Stimulated activated CD4-positive, alpha-beta T cell treated with anti-CD3 and anti-CD28 coated beads, Interleukin-12 subunit alpha, Interleukin-12 subunit beta, amount 100 ng/mL, for 48 hours (primary cell): ENCODE measurements at places on chromosomes 2 and 18.

- no peak for DNase-seq
Measured at GRCh38 chr2:240168041-240168440, 27.6 kb upstream of the OTOS start.

- no peak for DNase-seq
Measured at GRCh38 chr18:35155398-35156117, 85.3 kb upstream of the ZNF397 start.

DNA sequence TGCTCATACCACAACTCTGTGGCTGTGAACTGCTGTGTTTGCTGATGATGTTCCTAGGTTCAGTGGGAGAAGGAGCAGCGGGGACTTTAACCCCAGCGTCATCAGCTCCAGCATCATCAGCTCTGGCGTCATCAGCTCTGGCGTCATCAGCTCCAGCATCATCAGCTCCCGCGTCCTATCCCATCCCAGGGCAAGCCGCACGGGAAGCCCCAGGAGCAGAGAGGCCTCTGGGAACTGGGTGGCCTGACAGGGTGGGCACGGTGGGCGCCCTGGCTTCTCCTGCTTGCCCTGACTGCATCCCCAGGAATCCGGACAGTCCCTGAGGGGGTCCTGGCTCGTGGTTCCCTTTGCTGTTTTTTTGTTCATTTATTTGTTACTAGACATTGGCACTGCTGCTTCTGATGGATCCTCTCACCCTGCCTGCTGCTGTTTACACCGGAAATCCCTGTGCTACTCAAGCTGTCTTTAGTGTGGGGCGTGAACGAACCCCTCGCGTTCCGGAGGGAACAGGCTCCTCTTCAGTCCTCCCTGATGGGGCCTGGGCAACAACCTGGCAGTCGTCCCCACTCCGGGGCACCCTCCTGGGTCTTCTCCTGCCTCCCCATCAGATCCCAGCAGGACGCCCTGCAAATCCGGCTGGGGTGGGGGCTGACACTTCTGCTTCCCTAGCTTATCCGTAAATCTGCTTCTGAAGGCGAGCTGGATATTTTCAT is 67.1 kb upstream of the PXDN start:
- no peak for DNase-seq

DNA sequence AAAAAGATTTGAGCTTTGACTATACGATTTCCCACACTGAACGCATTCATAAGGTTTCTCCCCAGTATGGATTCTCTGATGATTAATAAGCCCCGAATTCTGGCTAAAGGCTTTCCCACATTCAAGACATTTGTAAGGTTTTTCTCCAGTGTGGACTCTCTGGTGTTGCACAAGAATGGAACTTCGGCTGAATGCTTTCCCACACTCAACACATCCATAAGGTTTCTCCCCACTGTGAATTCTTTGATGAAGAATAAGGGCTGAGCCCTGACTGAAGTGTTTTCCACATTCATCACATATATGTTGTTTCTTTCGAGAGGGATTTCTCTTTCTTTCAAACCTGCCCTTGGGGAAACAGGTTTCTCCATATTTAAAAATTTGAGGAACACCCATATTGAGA is 6.9 kb downstream of the ZNF24 start:
- DNase-seq: no peak

GRCh38 chr2:167293943-167294775 is 405.9 kb downstream of the XIRP2 start:
- no peak for DNase-seq

DNA sequence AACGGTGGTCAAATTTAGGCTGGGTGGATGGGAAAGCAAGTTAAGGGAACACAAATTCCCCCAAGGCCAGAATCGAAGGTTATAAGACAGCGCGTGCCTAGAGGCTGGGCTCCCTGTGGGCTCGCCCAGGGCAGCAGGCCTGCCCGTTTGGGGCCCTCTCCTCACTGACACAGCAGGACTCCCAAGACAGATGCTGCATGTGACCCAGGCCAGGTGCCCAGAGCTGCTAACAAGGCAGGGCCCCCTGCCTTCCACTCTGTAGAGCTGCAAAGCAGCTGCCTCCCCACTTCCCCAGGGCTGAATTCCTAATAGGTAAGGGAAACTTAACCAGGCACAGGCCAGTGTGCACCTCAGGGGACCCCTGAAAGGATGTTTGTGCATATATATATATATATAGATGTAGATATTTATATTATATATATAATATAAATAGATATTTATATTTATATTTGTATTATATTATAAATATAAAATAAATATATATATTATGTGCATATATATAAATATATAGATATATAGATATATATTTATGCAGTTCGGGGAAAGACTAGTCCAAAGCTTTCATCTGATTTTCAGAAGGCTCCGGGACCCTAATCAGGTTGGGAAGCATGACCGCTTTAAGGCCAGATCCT is 43.7 kb downstream of the TMEM37 start:
- DNase-seq: no peak

DNA sequence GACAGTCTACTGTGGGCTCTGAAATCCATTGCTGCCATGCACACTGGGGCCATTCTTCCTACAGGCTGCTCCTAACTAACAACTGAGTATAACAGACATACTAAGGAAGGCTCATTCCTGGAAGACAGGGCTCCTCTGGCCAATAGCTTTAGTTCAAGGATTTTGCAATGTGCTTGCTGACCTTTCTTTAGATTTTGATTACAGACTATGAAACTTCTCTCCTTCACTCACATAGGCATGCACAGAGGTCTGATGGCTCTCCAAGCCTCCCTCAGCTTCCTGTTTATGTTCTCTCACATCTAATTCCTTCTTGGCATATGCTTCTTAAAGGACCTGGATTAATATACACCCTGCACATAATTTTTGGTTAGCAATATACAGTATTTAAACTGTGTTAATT is 34.4 kb upstream of the ROCK1 start:
- no peak for DNase-seq

DNA sequence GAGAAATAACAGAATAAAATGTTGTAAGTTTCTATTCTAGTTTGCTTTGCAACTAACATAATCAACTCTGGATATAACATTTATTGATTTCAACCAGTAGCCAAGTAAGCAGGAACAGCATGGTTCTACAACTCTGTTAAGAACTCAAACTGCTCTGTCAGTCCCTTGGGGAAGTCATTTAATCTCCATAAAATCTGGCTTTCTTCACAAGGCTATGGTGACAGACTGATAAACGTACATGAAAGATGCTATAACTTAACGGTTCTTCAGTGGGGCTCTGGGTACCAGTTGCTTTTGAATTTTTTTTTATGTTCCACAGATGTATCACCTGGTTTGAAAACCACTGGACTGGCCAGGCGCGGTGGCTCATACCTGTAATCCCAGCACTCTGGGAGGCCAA is 10.3 kb downstream of the PSME4 start:
- DNase-seq: no peak

- DNase-seq: no peak
Measured at GRCh38 chr2:575727-576236, 101.4 kb downstream of the TMEM18 start.

DNA sequence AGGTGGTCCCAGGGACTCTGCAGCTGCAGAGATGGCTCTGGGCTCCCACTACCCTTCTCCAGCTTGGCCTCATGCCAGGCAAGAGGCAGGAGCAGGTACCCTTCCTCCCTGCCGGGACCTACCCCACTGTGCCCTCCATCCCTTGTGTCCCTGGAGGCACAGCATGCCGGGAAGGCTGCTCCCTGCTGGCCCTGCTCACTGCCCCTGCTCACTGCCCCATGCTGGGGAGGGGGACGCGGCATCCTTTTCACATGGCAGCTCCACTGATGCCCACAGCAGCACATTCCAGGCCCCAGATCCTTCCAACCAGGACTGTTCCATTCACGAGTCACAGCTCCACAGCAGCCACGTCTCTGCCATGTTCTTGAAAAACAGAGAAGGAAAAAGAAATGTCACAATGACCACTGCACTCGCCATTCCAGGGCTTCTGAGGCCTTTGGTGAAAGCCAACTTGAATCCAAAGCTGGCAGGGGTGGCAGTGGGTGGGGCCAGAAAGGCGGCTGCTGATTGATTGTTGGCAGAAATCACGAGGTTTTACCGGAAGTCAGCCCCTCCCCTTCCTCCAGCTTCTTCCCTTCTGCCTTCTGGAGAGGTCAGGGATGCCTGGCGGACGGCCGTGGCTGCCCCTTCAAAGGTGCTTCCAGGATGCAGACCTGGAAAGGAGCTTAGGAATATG is 268.0 kb downstream of the CYP26B1 start:
- DNase-seq: no peak

GRCh38 chr2:9280224-9280623 is 73.6 kb downstream of the ASAP2 start:
- DNase-seq: no peak

- DNase-seq: no peak
Measured at GRCh38 chr2:17149945-17150344, 368.3 kb downstream of the RAD51AP2 start.

GRCh38 chr2:112938904-112939303 is 27.9 kb downstream of the IL37 start:
- no peak for DNase-seq

GRCh38 chr18:62329691-62330454 is 4.8 kb downstream of the TNFRSF11A start:
- no peak for DNase-seq

GRCh38 chr2:179561702-179562101 is 297.1 kb upstream of the SESTD1 start:
- DNase-seq: no peak

DNA sequence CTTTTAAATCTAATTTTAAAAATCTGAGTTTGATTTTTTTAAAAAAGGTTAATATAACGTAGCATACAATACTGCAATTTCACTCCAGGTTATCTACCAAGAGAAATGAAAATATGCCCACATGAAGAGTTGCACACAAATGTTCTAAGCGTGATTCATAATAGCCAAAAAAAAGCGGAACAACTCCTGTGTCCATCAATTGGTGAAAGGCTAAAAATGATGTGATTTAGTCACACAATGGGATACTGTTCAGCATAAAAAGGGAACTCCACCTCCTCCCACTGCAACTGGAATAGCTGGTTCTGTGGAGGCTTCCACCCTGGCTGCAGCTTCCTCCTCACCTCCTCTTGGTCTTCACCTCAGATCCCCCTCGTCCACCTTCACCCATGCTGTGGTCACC is 132.8 kb downstream of the PIK3C3 start:
- DNase-seq: no peak

DNA sequence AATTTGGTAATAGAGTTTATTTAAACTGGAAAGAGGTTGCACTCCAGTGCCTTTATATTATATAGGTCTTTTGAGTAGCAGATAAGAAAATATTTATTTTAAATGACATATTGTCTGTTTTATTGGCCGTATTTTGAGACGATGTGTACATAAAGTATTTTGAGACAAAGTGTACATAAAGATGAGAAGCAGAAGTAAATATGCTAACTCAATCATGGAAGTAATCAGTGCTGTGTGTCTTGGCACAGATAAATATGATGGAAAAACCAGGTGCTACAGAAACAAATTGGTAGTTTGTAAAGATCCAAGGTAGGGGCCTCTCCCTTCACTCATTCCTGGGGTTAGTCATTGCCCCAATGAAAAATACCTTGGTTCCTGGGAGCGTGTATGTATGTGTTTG is 382.9 kb downstream of the DSEL start:
- DNase-seq: no peak

GRCh38 chr2:108388045-108388444 is 10.3 kb downstream of the SULT1C4 start:
- no peak for DNase-seq

- DNase-seq: no peak
Measured at GRCh38 chr2:3249476-3249962, 128.1 kb downstream of the EIPR1 start.

DNA sequence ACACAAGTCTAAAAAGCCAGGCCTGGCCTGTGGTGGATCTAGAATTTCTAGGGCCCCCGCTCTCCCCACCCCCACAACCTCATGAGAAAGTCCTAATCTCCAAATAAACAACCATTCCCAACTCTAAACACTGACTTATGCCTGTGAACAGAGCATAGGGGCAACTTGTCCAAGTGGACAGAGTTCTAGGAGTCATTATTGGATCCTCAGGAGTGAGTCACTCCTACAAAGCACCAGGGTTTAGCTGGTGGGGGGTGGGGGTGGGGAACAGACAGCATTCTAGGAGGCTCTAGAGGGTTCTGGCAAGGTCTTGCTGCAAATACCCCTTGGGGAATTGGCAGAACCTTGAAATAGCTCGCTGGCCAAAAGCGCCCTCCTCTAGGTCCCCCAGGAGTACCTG is 83.3 kb downstream of the ZCCHC2 start:
- no peak for DNase-seq

DNA sequence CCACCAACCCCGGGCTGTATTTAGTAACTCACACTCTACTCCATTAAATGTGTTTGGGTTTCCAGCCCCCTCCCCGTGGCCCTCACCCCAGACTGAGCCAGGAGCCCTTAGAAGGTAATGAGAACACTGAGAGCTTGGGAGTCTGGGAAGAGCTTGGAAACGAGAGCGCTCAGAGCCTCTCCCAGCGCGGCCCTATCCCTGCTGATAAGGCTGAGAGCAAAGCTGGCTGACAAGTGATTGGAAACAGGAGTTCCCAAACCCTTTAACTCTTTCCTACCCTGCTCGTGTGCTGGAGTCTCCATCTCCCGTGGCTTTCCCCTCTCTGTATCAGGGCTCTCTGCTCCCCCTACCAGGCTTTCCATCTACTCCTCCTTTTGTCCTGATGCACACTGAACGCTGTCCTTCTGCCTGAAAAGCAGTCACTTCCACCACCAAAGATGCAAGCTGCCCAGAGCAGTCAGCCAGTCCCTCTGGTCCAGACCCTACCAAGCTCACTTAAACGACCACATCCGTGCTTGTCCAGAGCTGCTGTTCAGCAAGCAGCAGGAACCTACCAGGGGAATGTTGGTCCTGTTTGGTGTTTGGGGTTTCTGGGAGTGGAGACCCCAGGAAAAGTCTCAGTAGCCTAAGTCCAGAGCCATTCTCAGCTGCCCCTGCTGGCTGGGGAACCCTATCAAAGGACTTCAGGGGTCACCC is 100.0 kb upstream of the PKDCC start:
- no peak for DNase-seq

GRCh38 chr2:95346231-95346737 is 49.1 kb downstream of the KCNIP3 start:
- no peak for DNase-seq

DNA sequence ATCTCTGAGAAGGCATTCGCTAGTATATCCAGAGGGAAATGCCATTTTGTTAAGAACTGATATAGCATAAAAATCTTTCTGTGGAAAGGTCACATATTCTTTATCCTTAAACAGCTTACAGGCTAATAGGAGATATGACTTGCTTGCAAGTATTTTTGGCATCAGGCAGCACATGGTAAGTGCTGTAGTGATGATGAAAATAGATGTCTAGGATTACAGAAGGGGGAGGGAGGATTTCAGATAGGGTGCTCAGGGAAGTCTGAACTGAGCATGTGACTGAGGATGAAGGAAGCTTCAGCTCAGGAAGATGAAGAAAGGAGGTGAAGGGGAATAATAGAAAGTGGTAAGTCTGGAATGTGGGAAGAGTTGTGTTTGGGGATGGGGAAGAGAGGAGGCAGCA is 158.5 kb upstream of the NOSTRIN start:
- DNase-seq: no peak
